ENCODE measurements at places on chromosomes 12 and 14. TPM values are rescaled to one million over a fixed set of nuclear protein-coding genes. Genes with fewer than 3 reads are reported as not detected.

GRCh38 chr12:25546318-25546717, 6.8 kb downstream of the LMNTD1 start:
- DNase-seq: no peak

DNA sequence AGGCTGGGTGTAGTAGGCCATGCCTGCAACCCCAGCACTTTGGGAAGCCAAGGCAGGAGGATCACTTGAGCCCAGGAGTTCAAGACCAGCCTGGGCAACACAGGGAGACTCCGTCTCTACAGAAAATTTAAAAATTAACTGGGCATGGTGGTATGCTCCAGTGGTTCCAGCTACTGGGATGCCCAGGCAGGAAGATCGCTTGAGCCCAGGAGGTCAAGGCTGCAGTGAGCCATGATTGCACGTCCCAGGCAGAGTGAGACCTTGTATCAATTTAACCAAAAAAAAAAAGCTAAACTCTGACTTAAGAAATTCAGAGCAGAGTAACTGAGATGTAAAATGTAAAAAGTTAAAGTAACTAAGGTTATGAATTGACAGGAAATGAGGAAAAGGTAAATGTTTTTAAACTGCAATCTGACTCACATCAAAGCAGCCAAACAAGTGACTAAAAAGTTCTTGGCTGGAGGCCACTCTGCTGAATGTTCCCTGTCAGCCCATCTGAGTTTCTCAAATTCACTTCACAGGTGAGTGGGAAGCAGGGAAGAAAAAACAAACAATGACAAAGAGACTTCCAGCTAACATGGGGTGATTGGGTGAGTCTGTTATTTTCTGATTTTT, 21.3 kb downstream of the PRKD1 start:
- no peak for DNase-seq

- DNase-seq: peak; percentile 90
Measured at GRCh38 chr14:24365600-24366412, 2.2 kb upstream of the NFATC4 start.

GRCh38 chr14:96688629-96689028, 108.6 kb upstream of the VRK1 start:
- DNase-seq: no peak

DNA sequence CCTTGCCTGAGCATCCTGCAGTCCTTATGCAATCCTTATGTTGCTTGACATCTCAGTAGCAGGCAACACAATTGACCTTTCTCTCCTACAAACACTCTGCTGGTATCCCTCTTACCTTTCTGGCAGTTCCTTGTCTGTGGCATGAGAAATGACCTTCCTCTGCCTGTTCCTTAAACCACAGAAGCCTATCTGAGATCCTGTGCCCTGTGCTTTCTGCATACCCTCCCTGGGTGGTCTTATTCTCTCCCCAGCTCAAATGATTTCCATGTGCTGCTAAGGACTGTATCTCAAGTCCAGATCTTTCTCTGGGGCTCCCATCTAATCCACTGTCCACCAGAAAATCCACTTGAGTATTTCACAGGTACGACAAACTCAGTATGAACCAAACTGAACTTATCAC, 2.0 kb upstream of the ARHGAP9 start:
- no peak for DNase-seq

- DNase-seq: no peak
Measured at GRCh38 chr12:63980211-63980610, 135.7 kb downstream of the SRGAP1 start.

DNA sequence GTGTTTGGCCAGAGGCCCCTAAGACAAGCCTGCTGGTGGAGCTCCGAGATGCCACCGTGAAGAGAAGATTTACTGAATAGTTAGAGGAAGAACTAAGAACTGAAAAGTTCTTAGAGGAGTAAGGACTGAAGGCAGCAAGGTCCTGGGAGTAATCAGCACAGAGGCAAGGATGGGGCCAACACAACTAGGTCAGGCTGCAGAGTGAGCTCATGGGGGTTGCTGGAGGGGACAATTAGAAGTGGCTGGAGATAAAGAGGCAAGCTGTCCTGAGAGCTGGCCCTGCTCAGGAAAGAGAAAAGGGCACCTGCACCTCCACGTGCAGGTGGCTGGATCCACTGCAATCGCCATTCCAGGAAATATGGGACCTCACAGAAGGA, 52.7 kb downstream of the NFKBIA start:
- DNase-seq: no peak

DNA sequence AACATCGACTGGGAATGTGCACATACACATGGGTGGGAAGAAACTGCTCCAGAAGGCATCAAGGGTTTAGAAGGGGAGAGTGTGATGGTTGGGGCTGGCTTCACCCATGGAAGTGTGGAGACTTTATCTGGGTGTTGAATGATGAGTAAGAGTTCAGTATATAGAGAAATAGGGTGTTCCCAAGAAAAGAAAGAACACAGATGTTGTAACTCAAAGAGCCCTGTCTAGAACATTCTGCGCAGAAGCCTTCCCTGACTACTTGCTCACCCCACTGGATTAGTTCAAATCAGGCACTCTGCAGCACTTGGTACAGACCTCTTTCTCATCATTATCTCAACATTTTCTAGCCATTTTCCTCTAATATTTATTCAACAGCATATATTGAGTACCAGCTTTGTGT, 491.7 kb downstream of the SNAPC1 start:
- DNase-seq: no peak

- DNase-seq: no peak
Measured at GRCh38 chr14:70807898-70808415, 1.4 kb downstream of the MAP3K9 start.

GRCh38 chr14:22668417-22668816, 24.3 kb upstream of the OR6J1 start:
- no peak for DNase-seq

DNA sequence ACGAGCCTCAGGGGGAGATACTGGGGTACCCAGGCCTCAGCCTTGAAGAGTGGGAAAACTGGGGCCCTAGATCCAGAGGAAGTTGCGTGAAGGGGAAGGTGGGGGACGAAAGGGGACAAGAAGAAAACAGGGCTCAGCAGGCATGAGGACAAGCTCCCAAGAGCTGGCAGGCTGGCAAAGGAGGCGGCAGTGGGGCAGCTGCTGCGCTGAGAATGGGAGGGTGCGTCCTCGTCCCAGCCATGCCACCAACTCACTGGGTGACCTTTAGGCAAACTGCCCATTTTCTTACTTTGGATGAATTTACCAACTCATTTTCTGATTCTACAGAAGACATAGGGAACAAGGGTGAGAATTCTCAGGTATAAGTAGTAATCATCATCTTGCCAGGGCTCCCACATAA, 133.6 kb downstream of the TTC7B start:
- no peak for DNase-seq

DNA sequence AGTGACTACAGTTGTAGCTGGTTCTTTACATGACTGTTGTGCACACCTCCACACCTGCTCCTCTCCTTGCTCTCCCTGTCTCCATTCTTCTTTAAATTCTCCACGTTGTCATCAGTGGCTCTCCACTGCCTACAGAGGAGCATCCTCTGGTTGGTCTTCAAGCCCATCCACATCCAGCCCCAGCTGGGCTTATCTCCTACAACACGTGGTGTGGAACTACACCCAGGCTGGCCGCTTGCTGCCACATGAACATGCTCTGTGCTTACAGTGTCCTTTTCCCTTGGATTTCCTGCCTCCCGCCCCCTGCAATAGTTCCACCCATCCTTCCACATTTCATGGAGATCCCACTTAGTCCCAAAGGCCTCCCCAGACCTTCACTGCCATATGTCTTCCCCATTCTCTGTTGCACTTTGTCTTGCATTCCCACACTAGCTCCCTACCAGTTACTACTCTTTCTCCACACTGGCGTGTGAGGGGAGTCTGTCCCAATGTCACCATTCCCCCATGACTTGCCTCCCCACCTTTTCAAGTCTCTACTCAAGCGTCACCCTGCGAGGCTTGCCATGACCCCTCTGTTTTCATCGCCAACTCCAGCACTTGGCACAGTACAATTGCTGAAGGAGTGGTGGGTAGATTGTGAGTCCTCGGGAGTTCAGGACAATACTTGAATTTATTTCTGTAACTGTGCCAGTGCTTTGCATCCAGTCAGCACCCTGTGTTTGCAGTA, 9.8 kb upstream of the MCRS1 start:
- DNase-seq: no peak

DNA sequence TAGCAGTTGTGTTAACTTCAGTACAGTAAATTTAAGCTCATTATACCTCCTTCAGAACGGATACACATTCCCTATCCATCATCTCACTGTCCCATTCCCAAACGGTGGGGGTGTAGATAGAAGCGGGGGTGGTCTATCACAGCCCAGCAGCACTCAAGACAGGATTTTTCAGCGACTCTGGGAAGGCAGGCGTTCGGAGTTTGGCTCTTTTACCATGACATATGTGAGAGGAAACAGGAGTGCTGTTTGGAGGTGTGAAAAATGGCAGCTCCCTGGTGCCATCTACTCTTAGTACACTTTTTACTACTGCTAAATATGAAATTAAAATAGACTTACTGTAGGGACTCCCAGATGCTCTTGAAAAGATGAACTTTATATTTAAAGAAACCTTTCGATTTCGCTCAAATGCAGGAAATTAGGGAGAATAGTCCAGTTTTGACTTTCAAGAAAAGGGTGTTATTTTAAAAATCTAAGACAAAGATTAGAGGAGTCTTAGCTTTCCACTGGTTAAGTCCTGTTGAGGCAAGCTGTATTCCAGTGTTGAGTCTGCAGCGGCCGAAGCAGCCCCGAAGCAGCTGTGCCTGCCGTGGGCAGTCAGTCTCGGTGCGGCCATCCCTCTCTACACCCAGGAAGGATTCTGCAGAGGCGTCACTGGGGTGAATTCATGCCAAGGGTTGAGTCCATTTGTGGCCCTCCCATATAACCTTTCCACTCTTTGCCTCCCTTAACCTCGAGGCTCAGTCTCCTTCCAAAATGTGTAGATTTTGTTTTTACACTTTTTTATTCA, 42.1 kb downstream of the KCNMB4 start:
- no peak for DNase-seq

- DNase-seq: no peak
Measured at GRCh38 chr14:29458547-29458946, 469.1 kb downstream of the PRKD1 start.

DNA sequence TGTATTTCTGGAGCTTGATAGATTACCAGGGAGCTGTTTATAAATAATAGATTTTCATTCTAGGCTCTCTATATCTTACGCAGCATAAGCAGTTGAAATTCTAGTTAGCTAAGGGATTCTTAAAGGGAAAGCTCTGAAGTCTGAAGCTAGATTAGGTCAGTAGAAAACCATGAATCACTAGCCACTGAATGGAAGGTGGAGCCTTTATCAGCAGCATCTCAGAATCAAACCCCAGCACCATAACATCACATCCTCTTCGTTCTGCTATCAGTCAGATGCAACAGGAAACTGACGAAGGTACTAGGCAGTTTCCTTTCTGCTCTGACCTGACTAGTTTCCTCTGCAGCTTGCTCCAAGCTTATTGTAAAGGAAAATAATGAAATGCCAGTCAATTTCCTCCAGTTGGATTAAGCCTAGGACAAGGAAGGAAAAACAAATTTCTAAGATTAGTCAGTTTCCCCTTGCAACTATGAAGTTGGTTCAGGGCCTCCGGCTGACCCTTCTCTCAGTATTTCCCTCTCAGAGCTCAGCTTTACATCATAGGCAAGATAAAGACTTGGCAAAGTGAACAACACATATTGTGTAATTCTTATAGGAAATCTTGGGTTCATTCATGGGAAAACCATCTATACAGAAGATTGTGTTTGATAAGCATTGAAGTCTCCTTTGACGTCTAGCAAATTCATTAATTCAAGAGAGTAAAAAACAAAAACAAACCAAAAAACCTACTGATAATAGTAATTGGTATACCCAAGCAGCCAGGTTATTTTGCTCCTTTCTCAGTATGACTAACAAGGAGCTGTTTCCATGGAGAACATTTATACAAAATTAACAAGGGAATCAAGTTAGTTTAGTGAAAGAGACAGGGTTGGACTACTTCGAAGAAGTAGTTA, 43.4 kb upstream of the CFAP54 start:
- peak; percentile 30 for DNase-seq

DNA sequence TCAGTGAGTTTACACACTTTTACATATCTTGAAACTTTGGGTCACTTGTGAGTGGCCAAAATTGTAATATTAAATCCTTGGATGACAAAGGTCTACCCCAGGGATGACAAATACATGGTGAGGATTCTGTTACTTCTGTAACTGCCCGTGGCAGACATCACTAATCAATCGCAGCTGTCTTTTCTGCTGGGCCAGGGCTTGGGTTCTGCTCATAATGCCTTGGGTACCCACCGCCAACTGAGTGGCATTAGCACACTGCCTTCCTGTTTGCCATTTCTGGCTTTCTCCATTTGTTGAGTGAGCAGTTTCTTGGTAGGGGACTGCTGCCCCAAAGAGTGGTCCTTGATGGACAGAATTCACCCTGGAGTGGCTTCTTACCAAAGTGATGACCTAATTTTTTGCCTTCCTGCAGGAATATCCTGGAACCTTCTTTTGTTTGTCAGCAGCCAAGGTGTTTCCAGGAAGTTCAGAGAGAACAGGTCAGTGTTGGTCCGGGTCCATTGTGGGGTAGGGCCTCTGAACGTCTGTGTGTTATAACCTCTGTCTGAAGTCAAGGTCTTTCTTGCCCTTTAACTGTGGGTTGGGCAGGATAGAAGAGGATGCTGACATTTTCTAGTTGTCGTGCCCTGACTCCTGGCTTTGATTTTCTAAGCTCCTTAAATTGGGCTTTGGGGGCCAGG, 6.2 kb downstream of the TSPAN9 start:
- no peak for DNase-seq

DNA sequence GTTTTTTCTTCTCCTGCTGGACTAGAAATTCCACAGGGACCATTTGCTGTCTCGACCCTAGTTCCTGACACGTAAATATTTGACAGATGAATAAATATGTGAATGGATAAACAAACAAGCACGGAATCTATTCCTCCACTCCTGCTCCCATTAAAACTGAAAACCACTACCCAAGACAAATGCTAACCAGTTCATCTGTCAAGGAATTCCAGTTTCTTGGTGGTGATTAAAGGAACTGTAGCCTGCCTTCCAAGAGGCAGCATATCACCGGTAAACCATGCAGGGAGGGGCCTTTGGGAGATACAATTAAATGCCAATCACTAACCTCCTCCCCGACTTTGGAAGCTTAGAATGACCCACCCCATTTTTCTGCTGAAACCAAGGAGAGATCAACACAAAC, 95.4 kb downstream of the TTC7B start:
- no peak for DNase-seq

DNA sequence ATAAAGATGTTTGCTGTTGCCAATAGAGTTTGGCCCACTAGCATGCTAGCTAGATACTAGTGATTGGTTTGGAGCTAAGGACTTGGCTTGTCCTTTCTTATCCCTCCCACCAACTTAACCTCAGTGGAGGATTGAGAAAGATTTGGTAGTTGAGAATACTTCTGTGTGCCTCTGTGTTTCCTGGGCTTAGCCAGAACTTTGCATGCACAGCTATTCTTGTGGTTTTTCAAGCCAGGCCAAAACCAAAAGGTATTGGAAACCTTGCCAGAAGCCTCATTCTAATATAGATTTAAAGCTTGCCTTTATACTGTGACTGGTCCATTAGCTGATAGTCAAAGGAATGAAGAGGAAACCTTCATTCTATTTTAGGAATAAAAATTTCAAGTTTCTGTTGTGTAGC, 188.5 kb downstream of the CCDC91 start:
- DNase-seq: no peak

GRCh38 chr14:61887628-61888027, 125.4 kb downstream of the SNAPC1 start:
- no peak for DNase-seq

The ISM2 gene
- total RNA-seq: 0.21 TPM

The P3H3 gene
- 22.3 TPM for total RNA-seq

The ZDHHC22 gene
- total RNA-seq: not detected

The MOK gene
- 15.3 TPM for total RNA-seq

The KRT6C gene
- total RNA-seq: not detected

The SLC7A7 gene
- 12.0 TPM for total RNA-seq

The DENR gene
- total RNA-seq: 22.9 TPM

Data from left cardiac atrium (tissue), 4 donors.